ENCODE measurements at places on chromosomes 13 and 19.

- peak; percentile 25 for DNase-seq
Observed at GRCh38 chr13:51894239-51894638, 32.5 kb downstream of the CCDC70 start.

DNA sequence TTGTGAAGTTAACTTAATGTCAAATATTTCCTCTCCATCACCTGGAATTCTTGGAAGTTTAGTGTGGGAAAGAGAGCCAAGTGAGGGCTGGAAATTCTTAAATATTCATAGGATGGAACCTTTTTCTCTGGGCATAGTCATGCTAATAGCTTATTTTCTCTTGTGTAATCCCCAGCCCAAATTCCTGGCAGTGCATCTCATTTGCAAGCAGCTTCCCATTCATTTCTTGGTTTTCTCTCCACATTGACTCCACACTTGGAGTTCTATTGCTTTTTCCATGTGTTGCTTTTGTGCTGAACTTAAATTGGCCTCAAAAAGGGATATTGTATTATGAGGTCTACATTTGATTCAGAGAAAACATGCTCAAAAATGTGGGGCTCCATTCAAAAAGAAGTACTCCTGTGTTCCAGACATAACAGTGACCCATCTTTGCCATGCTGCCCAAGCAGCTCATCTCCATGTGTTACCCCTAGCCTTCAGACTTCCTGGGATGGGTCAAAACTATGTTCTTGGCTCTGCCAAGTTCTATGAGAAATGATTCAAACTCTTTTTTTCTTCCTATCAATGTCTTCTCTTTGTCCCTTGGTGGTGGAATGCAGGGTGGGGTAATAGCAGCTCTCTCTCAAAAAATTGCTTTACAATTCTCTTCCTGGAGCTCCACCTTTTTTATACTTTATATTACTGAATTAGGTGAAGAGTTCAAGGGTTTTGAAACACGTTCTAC lies 2471.5 kb downstream of the PCDH9 start:
- DNase-seq, result peak; percentile 18

DNA sequence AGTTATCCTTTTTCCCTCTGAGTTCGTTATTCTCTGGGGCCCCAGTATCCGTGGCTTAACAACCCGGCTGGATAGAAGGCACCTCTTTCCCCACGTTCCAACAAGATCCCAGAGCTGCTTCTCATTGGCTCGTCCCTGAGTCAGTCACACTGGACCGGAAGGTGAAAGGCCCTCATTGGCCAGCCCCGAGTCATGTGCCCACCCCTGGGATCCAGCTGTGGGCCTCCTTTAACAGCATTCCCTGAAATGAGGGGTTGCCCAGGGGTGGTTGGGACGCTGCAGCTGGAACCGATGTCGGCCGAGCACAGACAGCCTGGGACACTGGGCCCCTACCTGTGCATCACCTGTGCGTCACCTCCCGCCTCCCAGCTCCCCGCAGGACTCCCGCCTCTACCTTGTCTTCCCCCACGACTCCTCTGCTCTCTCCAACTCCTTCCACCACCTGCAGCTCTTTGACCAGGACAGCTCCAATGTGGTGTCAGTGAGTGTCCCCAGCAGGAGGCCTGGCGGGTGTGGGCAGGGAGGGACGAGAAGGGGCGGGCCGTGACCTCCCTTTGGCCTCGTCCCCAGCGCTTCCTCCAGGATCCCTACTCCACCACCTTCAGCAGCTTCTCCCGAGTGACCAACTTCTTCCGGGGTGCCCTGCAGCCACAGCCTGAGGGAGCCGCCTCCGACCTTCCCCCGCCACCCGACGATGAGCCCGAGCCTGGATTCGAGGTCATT lies 4.3 kb downstream of the TBC1D17 start:
- DNase-seq, result peak; percentile 31

DNA sequence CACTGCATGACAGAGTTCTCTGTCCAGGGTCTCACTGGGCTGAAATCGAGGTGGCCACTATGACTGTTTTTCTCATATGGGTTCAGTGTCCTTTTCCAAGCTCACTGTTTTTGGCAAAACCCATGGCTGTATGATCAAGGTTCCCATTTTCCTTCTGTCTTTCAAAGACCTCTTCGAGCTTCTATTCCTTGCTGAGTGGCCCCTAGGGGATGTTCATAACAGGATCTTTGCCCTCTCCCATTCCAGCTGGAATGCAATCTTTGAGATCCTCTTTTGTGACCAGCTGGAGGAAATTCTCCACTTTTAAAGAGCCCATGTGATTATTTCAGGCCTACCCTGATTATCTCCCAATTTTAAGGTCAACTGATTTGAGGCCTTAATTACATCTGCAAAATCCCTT lies 572.5 kb upstream of the SLC10A2 start:
- no peak for DNase-seq

Measured in fibroblast of skin of right quadriceps (primary cell).